ENCODE measurements at places on chromosomes 5 and 9.

- DNase-seq, result no peak
Observed at GRCh38 chr9:32671333-32671732, 35.9 kb upstream of the TAF1L start.

GRCh38 chr5:90226433-90227099, 183.0 kb downstream of the CETN3 start:
- no peak for DNase-seq

GRCh38 chr9:112028242-112029221, 131.9 kb downstream of the UGCG start:
- DNase-seq, result no peak

- DNase-seq, result no peak
Observed at GRCh38 chr5:178777520-178777919, 47.1 kb upstream of the ZNF354A start.

DNA sequence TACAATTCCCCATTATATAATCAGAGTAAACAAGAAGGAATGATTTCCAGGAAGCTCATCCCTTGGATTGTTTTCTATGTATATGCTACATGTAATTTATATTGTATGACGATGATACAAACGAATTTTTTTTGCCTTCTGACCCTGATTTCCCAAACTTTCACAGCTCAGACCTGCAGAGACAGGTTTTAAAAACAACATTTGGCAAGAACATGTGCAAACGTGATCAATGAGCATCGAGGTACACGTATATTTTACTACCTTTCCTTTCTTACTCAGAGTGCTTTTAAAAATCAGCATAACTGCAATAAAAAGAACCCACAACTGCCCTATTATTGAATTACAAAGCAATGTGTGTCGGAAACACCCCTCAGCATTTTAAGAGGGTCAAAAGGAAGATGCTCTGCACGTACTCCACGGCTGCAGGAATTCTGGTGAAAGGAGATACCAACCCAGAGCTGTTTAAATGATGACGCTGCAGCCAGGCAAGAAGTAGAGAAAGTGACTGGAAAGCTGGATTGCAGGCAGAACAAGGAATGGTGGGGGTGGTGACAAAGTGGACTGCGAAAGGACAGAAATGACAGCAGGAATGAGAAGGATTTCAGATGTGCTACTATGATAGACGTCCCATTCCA, 533.5 kb downstream of the RAB3C start:
- DNase-seq, result no peak

- no peak for DNase-seq
Observed at GRCh38 chr5:96177303-96177869, 215.7 kb upstream of the ELL2 start.

DNA sequence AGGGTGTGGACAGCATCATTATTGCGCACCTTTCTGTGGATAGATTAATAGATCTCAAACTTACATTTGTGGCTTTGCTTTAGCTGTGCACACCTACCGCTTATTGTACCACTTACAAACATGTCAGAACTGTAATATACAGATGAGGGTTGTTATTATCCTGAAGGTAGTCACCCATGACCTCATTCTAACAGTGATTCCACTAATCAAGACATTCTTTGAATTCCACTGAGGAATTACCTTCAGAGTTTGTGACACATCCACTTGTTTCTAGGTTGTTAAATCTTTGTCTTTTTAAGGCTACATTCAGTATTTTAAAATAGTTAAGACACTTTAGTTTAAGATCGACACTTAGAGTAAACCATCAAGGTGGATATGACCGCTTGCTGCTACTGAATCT, 7.8 kb downstream of the KCNV2 start:
- DNase-seq, result no peak

DNA sequence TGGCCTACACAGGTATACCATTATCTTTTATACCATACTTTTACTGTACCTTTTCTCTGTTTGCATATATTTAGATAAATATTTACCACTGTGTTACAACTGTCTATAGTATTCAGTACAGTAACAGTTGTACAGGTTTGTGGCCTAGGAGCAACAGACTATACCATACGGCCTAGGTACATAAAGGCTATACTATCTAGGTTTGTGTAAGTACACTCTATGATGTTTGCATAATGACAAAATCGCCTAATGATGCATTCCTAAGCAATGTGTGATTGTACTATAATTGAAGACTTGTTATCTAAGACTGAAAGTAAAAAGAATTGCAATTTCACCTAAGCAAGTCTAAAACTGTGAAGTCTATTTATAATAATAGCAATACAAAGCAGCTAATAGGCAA, 3.9 kb downstream of the C9orf72 start:
- DNase-seq, result no peak
